Mucosa of gallbladder (tissue), 1 donor: ENCODE measurements at places on chromosomes 11 and 22.

DNA sequence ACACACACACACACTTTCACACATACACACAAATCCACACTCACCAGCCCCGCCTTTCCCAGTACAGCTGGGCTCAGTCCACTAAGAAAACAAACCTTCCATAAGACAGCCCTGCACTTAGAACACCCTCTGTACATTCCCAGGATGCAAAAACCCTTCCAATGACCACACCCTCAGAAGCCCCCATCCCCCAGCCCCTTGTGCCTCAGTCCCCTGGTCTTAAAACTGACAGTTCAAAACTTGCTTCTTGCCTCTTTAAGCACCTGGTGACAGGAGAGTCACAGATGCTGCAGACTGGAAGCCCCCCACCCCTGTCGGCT is 23.0 kb downstream of the APLNR start:
- DNase-seq, result no peak

GRCh38 chr11:44855493-44855849 is 95.2 kb downstream of the TP53I11 start:
- no peak for DNase-seq

GRCh38 chr11:102632026-102632425 is 6.9 kb upstream of the MMP20 start:
- no peak for DNase-seq

DNA sequence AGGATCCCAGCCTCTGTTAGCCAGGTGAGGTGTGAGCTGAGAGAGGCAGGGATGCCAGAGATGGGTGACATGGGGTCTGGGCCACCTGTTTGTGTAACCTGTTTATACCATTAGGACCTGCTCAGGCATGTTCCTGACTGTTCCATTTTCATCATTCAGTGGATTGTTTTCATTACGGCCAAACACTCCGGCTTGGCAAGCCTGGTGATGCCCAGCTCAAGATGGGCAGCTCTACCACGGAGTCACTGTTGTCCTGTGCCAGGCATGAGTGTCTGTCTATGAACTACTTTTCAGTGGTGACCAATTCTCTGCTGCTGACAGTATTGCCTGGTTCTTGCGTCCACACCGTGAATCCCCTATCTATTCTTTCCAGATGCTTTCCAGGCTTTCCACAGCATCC is 71.5 kb upstream of the SLC22A12 start:
- DNase-seq, result no peak

GRCh38 chr11:46003572-46003971 is 81.1 kb downstream of the LARGE2 start:
- DNase-seq, result no peak

GRCh38 chr22:39230261-39231196 is 14.3 kb downstream of the PDGFB start:
- no peak for DNase-seq

GRCh38 chr11:80320765-80321164 is 879.9 kb upstream of the TENM4 start:
- no peak for DNase-seq

DNA sequence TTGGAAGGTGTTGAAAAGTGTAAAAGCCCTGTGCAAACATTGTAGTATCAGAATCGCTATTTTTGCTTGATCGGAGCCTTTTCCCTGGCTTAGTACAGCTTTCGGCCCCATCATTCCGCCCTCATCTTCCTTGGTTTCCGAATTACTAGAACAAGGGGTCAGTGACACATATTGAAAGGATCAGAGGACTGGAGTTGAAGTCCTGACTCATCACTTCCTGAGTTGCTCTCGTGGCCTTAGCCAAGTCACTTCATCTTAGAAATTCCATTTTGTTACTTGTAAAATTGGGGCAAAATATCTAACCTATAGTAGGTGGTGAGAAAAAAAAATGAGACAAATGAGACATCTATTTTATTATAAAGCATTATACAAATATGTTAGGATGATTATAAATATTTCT is 375.0 kb downstream of the NTM start:
- DNase-seq, result no peak
